ENCODE measurements at places on chromosomes 13 and 19. TPM values are rescaled to one million over a fixed set of nuclear protein-coding genes. Genes with fewer than 3 reads are reported as not detected.

Gene MEIS3
- 6.3 TPM for total RNA-seq

Gene ZNF93
- total RNA-seq, result 0.05 TPM

Gene ZNF888
- 0.03 TPM for total RNA-seq

Gene ZNF844
- 0.02 TPM for total RNA-seq

Gene TTC9B
- 0.73 TPM for total RNA-seq

Gene KASH5
- not detected for total RNA-seq

Gene PCDH20
- total RNA-seq, result 1.0 TPM

Gene USHBP1
- total RNA-seq, result not detected

Gene KRTDAP
- total RNA-seq, result not detected

Gene KLK3
- total RNA-seq, result not detected

Gene ZNF567
- total RNA-seq, result 1.8 TPM

Gene LIN7B
- 3.2 TPM for total RNA-seq

DNA sequence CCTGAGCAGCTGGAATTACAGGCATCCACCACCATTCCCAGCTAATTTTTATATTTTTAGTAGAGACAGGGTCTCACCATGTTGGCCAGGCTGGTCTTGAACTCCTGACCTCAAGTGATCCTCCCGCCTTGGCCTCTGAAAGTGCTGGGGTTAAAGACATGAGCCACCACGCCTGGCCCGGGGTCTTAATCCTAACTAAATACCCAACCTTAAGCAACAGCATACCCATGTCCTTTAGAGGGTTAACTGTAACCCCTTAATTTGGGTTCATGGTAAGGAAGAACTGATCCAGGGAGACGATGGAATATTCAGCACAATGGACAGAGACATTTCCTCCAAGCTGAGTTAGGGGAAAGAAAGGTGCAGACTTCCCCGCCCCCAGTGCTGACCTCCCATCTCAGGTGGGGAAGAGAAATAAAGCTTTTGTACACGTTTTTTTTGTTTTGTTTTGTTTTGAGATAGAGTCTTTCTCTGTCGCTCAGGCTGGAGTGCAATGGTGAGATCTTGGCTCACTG is 8.7 kb upstream of the GALP start:
- no peak for DNase-seq

DNA sequence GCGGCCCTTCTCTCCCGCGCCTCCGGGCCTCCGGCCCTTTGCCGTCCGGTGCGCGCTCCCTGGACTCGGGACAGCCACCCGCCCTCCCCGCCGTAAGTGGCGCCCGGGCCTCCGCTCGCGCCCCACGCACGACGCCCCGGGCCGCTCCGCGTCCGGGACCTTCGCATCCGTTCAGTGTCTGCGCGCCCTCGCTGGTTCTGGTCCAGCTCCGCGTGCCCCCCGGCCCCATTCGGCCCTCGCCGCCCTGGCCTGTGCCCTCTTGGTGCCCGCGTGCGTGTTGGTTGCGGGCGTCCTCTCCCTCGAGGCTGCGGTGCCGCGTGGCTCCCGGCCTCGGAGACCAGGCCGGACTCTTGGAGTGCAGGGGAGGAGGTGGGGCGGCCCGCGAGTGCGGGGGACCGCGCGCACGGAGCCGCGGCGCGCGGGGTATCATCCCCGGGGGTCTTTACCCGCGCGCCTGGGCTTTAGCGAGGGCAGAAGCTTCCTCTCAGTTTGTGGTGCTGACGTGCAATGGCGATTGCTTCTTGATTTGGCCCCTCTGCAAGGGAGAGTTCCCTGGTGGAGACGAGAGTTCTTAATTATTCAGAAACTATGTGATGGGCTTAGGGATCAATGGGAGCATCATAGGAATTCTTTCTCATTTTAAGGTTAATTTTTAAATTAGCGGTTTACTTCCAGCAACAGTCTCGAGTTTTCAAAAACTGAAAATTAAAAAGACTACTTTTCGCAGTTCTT is 757 bp downstream of the WASF3 start:
- DNase-seq, result no peak

- DNase-seq, result no peak
Measured at GRCh38 chr13:109281017-109281902, 505.1 kb downstream of the IRS2 start.

DNA sequence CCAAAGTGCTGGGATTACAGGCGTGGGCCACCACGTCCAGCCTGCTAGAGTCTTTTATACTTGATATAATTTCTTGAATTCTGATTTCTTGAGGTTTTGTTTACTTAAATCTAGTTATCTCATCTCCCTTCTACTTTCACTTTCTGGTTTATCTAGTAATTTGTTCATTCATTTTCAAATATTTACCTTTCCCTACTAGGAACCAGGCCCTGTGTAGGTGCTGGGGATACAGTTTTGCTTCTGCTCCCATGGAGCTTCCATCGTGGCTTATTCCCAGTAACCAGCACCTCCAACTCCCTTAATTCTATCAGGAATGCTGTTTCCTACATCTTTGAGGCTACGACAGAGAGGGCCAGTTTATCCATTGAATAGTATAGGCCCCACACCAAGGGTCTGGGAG is 24.1 kb upstream of the TRIM13 start:
- DNase-seq, result no peak

- DNase-seq, result no peak
Measured at GRCh38 chr13:21742096-21742495, 71.2 kb downstream of the FGF9 start.

GRCh38 chr19:34228347-34228746 is 26.0 kb upstream of the GARRE1 start:
- peak; percentile 34 for DNase-seq

- DNase-seq, result no peak
Measured at GRCh38 chr13:102599426-102600012, 2.7 kb downstream of the TPP2 start.

DNA sequence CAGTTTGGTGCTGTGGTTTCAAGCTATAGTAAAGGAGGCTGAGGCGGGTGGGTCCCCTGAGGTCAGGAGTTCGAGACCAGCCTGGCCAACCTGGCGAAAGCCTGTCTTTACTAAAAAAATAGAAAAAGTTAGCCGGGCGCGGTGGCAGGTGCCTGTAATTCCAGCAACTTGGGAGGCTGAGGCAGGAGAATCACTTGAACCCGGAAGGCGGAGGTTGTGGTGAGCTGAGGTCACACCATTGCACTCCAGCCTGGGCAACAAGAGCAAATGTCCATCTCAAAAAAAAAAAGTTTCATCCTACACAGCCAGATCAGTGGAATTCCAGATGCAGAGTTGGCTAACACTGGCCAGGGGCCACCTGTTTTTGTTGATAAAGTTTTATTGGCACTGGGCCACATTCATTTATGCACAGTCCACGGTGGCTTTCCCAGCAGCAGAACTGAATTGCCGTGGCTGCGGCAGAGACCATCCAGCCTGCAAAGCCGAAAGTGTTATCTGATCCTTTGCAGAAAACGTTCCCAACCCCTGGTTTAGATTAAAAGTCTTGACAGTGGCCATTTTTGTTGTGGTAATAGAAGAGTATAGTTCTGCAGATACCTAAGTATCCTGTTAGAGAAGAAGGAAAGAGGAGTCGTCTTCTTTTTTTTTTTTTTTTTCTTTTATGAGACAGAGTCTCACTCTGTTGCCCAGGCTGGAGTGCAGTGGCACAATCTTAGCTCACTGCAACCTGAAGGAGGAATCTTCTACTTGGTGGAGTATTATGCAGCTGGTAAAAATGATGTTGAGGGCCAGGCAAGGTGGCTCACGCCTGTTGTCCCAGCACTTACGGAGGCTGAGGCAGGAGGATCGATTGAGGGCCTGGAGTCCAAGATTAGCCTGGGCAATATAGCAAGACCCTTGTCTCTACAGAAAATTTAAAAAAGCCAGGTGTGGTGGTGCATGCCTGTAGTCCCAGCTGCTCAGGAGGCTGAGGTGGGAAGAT is 8.7 kb downstream of the NCLN start:
- DNase-seq, result no peak

DNA sequence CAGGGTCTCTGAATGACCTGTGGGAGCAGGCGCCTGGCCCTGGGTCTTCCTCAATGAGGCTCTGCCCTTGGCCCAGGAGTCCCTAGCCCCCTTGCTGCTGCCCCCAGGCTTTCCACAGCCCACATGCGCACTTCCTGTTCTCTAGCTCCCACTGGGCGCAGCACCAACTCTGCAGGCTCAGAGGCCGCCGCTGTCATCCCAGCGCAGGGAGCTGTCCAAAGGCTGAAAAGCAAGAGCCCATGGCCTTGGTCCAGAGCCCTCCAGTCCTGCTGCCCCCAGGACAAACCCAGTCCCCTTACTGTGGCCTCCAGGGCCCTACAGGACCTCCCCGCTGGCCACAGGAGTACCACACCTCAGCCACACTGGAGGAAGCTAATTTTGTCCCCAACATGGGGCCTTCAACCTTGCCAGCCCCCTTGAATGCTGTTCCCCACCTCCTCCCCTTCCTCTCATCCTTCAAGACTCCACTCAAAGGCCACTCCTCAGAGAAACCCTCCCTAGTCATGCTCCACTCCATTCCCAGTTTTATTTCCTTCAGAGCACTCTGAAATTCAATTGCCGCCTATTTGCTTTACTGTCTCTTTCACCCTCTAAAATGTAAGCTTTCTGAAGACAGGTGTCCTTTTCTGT is 8.0 kb upstream of the POU2F2 start:
- peak; percentile 56 for DNase-seq

- DNase-seq, result peak; percentile 49
Measured at GRCh38 chr19:41531438-41532311, 44.3 kb upstream of the CEACAM21 start.

- DNase-seq, result peak; percentile 57
Measured at GRCh38 chr13:101627556-101627943, 175.1 kb downstream of the ITGBL1 start.

DNA sequence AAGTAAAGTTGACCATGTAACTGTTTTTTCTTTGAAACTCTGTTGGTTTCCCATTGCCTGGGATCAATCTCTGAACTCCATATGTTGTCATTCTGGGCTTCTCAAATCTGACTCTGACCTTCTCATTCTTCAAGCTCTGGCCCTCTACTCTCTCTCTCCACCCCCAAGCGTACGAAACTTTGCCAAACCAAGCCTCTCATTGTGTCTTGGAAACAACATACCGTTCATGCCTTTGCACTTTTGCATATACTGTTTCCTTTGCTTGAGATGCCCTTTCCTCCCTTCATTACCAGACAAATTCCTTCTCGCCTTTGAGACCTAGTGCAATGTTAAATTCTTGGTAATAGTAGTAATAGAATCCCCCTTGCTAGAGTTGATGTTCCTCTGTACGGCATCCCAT is 113.7 kb downstream of the OLFM4 start:
- no peak for DNase-seq

DNA sequence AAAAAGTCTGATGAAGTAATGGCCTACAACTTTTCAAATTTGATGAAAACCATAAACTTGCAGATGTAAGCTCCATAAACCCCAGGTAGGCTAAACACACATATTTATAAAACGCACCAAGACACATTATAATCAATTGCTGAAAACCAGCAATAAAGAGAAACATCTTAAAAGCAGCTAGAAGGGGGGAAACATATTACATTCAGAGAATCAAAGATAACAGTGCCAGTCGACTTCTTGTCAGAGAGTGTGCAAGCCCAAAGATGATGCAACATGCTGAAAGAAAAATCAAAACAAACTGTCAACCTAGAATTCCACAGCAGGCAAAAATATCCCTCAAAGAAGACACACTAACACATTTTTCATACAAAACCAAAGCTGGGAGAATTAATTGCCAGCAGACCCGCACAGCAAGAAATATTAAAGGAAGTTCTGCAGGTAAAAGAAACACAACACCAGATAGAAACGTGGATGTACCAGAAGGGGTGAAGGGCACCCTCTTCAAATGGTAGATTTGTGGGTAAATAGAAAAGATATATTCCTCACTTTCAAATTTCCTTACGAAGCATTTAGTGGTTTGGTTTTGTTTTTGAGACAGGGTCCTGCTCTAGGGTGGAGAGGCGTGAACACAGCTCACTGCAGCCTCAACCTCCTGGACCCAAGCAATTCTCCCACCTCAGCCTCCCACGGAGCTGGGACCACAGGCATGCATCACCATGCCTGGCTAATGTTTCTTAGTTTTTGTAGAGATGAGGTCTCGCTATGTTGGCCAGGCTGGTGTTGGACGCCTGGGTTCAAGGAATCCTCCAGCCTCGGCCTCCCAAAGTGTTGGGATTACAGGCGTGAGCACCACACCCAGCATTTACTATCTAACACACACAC is 16.5 kb upstream of the ATP1A3 start:
- DNase-seq, result no peak

DNA sequence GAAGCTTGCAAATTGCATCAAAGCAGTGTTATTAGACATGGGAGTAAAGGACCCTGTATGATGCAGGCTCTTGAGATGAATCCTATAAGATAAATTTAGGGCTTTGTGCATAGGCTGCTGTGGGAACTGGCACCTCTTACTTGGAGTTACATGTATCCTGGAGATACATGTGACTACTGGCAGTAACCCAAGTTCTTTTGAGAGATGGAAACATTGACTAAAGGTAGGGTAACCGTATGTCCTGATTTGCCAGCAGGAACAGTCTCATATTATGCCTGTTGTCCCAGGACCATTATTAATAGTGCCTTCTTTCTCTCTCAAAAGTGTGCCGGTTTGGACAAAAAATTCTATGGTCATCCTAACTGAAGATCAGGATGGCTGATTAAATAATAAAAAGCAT is 195.4 kb downstream of the LACC1 start:
- no peak for DNase-seq

- DNase-seq, result no peak
Measured at GRCh38 chr13:26060357-26060756, 8.5 kb upstream of the SHISA2 start.

DNA sequence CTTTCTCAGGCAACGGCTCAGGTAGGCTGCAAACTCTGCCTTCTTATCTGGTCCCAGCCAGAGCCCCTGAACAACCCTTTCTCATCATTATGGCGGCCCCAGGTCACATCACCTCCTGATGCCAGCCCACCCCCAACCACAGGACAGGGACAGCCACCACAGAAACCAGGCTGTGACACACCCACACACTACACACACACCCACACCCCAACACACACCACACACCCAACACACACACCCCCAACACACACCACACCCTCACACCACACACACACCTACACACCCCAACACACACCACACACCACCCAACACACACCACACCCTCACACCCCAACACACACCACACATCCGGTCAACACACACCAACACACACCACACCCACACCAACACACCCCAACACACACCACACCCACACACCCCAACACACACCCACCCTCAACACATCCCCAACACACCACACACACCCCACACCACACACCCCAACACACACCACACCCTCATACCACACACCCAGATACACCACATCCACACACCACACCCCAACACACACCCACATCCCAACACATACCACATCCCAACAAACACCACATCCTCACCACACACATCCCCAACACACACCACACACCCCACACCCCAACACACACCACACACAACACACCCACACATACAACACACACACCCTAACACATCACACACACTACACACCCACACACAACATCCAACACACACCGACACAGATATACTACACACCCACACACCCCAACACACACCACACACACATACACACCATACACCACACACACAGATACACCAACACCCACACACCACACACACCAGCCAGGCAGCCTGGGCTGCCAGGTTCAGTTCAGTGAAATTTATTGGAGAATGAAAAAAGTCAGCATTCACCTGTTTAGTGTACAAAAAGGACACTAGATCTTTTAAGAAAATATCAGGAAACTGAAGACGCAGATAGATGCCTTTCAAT is 4.2 kb upstream of the ISYNA1 start:
- no peak for DNase-seq

Measured in HT1080 (cell line).